T-helper 2 cell treated with Interferon-gamma antibody and Interleukin-4, amounts not matched to agents 5 μg/mL and 100 μg/mL, for 36 hours (primary cell): ENCODE measurements at places on chromosomes 12 and 14.

DNA sequence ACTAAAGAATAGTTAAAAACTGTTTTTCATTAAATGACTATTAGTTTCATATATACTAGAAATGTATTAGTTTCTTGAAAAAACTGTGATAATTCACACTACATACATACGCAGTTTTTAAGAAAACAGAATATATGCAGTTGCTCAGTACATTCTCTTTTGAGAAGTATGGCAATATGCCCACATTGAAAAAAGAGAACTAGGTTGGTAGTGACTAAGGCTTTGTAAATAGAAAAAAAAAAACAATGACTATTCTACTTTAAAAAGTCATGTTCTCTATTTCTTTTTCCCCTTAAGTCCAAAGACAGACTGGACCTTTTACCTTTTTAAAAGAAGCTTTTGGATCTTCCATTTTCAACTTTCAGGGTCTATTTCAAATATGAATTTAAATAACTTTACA lies 25.0 kb downstream of the SNX6 start:
- no peaks in the 10 kb centered on the region for H3K27me3 ChIP-seq
- H3K4me3 ChIP-seq: no peak overlapping the region
- no peak overlapping the region for H3K27ac ChIP-seq
- no peak for DNase-seq
- H3K4me1 ChIP-seq: no peaks in the 10 kb centered on the region

DNA sequence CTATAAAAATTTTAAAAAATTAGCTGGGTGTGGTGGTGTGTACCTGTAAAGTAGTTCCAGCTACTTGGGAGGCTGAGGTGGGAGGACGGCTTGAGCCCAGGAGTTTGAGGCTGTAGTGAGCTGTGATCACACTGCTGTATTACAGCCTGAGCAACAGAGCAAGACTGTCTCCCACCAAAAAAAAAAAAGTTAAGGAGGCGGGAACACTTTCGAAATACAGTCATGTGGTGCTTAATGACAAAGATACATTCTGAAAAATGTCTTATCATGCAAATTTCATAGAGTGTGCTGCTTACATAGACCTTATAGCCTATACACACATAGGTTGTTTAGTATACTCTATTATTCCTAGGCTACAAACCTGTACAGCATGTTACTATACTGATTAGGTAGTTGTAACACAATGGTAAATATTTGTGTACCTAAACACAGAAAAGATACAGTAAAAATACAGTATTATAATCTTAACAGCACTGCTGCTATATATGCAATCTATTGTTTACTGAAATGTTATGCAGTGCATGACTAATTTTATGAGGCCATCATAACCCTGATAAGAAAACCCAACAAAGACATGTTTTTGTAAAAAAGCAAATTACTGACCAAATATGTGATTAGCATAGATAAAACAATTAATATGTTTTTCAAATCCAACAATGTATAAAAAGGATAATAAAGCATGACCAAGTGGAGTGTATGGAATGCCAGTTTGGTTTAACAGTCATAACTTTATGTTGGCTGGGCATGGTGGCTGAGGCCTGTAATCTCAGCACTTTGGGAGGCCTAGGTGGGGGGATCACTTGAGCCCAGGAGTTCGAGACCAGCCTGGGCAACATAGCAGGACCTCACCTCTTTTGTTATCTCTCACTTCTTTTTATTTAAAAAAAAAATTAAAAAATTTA lies 11.4 kb downstream of the EIF2S1 start:
- no peak for DNase-seq
- H3K4me3 ChIP-seq: no peak overlapping the region
- peaks cover 29% of the 10 kb centered on the region for H3K4me1 ChIP-seq
- H3K27me3 ChIP-seq: no peaks in the 10 kb centered on the region
- H3K27ac ChIP-seq: no peak overlapping the region
- peaks cover 53% of the 10 kb centered on the region for H3K36me3 ChIP-seq

DNA sequence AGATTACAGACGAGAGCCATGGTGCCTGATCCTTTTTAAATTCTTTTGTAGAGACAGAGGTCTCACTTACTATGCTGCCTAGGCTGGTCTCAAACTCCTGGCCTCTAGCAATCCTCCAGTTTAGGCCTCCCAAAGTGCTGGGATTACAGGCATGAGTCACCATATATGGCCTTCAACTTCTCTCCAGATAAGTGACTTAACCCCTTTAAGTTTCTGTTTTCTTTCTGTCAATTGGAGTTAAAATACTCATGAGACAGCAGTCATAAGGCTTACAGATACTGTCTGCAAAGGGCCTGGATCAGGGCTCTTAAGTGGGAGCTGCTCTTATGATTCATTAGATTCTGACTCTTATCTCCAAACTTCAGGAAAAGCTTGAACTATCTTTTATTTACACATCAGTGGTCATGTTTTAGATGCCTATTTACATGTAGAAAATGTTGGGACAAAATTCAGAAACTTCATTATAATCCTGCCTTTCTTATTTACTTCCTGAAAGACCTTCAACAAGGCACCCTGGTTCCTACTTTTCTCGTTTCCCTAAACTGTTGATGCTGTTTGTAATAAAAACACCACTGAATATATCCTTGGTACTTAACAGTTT lies 271.5 kb upstream of the TBX3 start:
- H3K36me3 ChIP-seq: no peaks in the 10 kb centered on the region
- no peak overlapping the region for H3K27ac ChIP-seq
- DNase-seq: no peak
- no peak overlapping the region for H3K4me3 ChIP-seq
- H3K4me1 ChIP-seq: no peaks in the 10 kb centered on the region

GRCh38 chr14:54424479-54424901 lies 16.7 kb downstream of the CNIH1 start:
- H3K36me3 ChIP-seq: peaks cover 47% of the 10 kb centered on the region
- DNase-seq: no peak
- no peak overlapping the region for H3K27ac ChIP-seq
- H3K27me3 ChIP-seq: no peaks in the 10 kb centered on the region
- no peak overlapping the region for H3K4me3 ChIP-seq
- H3K4me1 ChIP-seq: peaks cover 2% of the 10 kb centered on the region

DNA sequence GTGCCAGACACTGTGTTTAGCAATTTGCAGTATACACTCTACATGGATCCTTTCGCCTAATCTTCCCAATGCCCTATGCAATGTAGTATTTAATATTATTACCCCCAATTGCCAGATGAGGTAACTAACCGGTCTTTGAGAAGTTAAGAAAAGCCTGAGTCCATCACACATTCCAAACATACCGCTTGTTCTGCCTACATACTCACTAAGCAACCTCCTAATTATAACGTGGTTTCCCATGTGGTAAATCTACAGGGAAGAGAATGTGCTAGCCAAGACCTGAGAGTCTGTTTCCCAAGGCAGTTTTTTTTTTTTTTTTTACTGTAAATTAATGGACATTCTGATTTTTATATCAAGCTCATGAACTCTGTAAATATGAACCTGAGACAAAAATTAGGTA lies 37.2 kb downstream of the ATP2B1 start:
- no peak for DNase-seq
- no peaks in the 10 kb centered on the region for H3K36me3 ChIP-seq
- H3K4me3 ChIP-seq: no peak overlapping the region
- no peak overlapping the region for H3K27ac ChIP-seq

DNA sequence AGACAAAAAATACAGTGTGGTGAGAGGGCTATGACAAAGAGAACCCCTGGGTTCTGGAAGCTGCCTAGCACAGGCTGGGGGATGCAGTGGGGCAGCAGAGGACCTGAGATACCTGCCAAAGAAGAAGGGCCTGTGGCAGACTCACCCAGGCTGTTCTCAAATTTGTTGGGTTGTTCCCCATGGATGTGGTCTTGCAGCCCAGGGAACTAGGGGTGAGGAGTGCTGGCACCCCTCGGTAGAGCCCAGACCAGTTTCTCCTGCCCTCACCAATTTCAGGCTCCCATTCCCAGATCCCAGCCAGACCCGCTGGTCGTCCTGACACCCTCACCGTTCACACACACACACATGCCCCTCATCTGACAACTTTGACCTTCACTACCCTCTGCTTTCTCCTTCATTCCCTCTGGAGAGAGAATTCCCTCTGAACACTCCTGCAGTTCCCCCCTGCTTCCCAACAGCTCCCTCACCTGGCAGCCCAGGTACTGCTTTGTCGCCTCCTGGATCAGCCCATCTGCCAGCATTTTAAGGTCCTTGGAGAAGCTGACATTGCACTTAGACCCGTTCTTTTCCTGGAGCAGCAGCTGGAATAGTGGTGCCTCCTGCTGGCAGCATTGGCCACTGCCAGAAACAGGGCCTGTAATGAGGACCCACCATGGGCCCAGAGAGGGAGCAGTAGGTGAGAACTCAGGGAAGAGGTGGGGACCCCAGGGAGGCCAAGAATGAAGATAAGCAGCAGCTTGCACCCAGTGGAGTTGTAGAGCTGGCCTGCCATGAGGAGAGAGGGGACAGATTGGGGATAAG lies 5.9 kb upstream of the GDF11 start:
- peaks cover 4% of the 10 kb centered on the region for H3K27me3 ChIP-seq
- peak; percentile 44 for DNase-seq
- H3K4me1 ChIP-seq: peaks cover 27% of the 10 kb centered on the region
- H3K4me3 ChIP-seq: peak overlapping the region; percentile 87
